ENCODE measurements at places on chromosomes 5 and 9.

DNA sequence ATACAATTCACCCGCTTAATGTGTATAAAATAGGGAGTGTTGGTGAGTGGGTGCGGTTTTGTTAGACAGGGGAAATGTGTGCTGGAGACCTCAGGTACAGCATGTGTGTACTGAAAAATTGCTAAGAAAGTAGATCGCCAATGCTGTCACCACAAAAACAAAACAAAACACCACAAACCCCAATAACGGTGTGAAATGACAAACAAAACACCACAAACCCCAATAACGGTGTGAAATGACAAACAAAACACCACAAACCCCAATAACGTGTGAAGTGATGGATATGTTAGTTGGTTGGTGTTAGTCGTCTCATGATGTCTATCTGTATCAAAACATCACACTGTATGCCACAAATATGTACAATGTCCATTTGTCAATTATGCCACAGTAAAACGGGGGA, 14.2 kb upstream of the GFPT2 start:
- no peak for DNase-seq

DNA sequence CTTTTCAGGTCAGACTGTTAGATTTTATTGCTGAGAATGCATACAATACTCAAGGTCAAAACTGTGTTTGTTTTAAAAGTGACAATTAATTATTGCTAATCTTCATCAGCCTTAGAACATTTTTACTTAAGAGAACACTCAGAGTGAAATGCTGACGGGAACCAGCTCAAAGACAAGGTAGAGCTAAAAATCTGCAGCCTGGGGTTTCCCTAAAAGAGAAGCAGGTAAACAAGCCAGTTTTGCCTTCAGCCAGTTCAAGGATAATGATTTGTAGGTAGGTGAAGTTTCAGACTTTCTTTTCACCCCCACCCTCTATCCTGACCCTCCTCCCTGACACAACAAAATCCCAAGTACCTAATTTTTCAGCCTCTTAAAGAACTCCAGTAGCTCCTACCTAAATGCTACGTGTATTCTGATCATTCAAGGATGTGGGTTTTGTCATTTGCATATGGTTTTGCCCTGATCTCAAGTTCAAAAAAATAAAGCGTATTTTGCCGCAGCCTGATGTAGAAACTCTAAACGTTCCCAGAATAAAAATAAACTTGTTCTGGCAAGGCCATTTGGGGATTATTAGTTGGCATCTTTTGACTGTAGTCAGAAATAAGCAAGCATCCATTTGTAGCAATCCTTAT, 407.2 kb downstream of the EFNA5 start:
- DNase-seq: peak; percentile 3

DNA sequence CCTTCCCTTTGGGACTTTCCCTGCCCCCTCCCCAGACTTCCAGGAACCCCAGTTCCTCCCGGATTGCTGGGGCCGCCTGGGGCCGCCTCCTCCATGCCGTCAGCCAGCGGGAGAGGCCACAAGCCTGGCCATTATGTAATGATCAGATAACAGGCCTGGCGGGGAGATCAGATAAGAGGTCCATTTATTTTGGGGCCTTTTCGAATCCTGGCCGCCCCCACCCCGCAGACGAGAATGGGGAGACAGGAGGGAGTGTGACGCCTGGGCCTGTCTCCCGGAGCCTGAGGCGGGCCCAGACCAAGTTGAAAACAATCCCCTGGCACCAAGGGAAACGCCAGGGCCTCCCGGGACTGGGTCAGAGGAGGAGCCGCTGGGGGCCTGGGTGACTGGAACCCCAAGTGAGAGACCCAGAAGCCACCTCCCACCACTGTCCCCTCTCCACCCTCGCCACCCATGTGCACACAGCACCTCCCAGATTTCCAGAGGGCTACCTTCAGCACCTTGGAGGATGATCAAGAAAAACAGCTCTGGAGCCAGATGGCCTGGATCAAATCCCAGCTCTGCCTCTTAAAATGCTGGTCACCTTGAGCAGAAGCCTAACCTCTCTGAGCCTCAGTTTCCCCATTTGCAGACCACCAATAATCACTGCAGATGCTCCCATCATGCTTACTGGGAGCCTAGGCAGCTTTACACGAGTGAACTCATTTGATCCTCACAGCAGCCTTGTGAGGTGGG, 7.8 kb downstream of the ENG start:
- DNase-seq: no peak

DNA sequence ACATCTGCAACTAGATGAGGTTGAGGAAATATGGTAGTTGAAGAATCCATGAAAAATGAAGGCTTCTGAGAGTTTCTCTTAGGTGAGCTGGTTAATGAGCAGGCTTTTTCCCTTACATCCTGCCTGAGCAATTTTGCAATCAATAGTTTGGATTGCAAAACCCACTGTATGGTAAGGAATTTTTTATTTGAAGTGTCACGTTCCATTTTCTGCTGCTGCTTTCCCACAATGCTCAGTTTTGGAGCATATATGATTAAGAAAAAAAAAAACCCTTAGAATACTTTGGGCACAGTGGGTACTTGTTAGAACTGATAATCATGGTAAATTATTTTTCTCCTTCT, 144.2 kb downstream of the PCSK1 start:
- DNase-seq: no peak

All from fibroblast of the conjunctiva (primary cell).